ENCODE measurements at places on chromosomes 12 and 14.

- DNase-seq, result no peak
Observed at GRCh38 chr12:92605621-92606170, 97.1 kb upstream of the PLEKHG7 start.

GRCh38 chr14:35879654-35880249, 53.6 kb downstream of the BRMS1L start:
- DNase-seq, result peak; percentile 43

- DNase-seq, result no peak
Observed at GRCh38 chr12:86735851-86736250, 479.7 kb upstream of the MGAT4C start.

DNA sequence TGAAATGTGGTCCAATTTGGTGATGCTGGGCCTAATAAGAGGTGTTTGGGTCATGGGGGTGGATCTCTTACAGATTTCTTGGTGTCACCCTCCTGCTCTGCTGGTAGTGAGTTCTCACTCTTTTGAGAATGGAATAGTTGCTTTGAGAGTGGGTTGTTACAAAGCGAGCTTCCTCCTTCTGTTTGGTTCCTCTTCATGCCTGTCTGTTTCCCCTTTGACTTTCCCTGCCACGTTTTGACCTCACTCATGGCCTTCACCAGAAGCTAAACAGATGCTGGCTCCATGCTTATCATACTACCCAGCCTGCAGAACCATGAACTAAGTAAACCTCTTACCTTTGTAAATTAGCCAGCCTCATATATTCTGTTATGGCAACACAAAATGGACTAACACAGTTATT, 57.7 kb upstream of the LDHB start:
- no peak for DNase-seq

DNA sequence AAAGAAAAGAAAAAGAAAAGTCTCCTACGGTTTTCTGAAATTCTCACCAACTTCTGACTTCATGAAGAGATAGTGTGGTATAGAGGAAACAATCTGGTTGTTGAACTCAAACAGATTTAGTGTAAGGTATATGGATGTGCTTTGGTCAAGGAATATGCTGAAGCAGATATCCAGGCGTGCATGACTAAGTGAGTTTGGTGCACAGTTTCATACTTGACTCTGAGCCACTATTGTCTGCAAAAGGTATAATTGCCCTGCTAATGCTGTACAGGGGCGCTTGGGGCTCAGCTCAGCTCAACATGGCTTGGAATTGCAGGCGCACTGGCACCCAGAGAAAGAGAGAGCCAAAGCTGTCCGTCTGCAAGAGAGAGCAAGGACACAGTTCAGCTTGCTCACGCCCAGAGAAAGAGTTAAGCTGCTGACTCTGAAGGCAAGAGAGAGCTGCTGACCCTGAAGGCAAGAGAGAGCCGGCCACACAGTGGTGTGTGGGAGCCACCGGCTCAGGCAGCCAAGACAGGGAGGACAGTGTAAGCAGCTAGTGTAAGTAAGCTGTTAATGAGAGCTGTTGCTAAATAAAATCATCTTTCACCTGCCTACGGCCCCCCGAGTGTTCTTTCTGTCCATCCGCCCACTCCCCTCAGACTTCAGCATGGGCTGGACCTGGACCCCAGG, 66.4 kb upstream of the SLC38A4 start:
- DNase-seq, result no peak

DNA sequence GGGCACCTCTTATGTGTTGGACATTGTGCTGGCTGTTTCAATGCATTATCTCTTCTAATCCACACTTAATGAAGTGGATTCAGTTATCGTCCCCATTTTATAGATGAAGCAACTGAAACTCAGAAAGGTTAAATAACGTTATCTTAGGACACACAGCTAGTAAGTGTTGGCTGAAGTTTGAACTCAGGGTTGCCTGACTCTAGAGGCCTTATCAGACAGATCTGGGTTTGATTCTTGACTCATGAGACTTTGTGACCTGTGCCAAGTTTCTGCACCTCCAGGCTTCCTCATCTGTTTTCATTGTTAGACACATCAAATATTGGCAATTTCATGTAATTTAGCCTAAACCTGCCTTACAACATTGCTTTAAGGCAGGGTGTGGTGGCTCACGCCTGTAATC, 18.2 kb upstream of the IRF2BPL start:
- no peak for DNase-seq

GRCh38 chr12:119910586-119910985, 33.5 kb upstream of the CIT start:
- no peak for DNase-seq

DNA sequence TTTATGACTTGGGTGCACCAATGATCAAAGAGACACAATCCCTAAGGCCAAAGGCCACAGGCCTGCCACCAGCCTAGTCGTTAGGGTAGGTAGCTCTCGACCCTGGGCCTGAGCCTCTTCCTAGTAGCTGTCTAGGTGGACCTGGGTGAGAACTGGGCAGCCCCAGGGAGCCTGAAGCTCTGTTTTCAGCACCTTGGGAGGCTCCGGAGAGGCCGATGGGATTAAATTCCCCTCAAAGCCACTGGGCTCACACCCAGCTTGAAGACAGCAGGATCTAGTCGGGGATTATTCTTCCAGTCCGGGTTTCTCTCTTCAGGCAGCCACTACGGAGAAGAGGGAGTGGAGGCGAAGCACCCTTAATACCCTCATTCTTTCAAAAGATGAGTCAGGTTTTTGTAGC, 79.8 kb downstream of the TMEM260 start:
- no peak for DNase-seq

DNA sequence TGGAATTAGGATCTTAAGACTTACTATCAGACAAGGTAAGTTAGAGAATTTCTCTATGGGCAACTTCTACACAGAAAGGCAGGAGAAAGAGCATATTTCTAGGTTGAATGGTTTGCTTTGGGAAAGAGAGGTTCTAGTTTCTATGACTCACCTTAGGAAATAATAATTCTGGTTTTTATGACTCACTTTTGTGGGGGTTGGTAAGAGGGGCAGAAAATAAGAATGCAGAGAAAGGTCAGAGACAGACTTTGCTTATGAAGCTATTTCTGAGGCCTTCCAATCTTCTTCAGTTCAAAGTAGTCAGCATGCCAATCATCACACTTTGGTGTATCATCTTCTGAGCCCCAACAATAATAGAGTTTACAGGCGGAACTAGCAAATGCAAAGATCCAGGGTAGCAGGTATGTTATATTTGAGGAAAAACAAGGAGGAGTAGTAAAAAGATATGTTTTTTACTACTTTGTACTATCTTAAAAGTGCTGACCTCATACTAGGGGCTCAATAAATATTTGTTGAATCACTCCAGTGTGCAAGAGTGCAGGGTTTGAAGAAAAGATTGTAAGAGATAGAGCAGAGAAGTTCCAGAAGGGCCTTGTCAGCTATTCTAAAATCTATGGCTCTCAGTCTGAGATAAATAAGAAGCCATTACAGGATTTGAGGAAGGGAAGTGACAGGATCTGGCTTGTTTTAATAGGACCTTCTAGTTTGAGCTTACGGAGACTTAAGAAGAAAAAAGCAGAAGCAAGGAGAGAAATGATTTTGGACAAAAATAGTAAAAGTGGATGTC, 56.7 kb upstream of the LRFN5 start:
- no peak for DNase-seq

- DNase-seq, result no peak
Observed at GRCh38 chr14:95922080-95922479, 45.4 kb downstream of the TUNAR start.

DNA sequence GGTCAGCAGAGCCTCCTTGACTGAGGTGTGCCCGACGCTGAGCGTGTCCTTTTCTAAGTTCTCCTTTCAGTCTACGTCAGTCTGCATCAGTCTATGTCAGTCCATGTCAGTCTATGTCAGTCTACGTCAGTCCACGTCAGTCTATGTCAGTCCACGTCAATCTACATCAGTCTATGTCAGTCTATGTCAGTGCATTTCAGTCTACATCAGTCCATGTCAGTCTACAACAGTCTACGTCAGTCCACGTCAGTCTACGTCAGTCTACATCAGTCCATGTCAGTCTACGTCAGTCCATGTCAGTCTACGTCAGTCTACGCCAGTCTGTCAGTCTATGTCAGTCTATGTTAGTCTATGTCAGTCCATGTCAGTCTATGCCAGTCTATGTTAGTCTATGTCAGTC, 15.9 kb downstream of the EIF5 start:
- DNase-seq, result no peak

GRCh38 chr14:33564774-33565630, 385.9 kb downstream of the EGLN3 start:
- DNase-seq, result no peak

GRCh38 chr14:99649219-99649618, 4.3 kb downstream of the HHIPL1 start:
- no peak for DNase-seq

DNA sequence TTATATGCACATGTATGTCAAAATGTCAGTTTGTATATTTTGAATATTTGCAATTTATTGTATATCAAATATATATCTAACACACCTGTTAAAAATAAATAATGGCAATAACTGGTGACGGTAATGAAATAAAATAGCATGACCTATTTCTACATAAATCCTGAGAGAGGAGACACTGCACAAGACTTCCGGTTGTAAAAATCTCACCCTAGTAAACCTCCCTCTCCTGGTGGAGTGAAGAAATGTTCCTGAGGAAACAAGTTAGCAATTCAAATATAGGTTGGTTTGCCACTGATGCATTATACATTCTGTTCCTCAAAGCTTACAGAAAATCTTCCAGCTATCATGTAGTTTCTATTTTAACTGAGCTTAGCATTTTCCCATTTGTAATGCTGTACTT, 166.1 kb upstream of the SYT10 start:
- DNase-seq, result no peak

DNA sequence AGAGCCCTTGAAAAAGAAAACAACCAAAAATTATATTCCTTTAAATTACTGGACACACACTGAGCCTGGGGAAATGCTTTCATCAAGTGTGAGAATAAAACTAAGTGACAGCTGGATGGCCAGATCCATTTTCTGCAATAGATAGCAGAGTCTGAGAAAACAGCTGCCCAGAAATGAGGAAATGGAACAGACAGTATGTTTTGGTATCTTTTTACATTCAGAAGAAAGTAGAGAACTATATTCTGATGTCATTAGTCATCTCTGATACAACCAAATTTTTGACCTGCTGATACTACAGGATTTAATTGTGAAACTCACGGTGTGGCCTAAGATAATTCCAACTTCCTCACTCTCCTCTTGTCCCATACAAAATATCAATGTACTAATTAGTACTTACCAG, 78.2 kb downstream of the HMGA2 start:
- no peak for DNase-seq

DNA sequence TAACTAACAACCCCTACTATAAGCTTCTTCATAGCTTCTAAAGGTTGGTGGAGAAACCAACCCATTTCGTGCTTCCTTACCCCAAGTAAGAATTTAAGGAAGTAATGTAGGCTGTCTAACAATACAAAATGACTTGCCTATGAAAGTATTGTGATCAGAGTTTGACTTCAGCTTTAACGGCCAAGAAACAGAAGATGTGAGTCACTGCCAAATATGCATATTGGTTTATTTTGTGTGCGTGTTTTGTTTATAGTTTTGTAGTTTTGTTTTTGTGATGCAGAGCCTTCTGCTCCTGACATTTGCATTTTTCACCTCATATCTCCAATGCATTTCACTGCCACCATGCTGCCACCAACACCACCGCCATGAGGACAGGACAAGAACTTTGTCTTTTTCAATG, 146.0 kb downstream of the FBXL14 start:
- DNase-seq, result no peak

DNA sequence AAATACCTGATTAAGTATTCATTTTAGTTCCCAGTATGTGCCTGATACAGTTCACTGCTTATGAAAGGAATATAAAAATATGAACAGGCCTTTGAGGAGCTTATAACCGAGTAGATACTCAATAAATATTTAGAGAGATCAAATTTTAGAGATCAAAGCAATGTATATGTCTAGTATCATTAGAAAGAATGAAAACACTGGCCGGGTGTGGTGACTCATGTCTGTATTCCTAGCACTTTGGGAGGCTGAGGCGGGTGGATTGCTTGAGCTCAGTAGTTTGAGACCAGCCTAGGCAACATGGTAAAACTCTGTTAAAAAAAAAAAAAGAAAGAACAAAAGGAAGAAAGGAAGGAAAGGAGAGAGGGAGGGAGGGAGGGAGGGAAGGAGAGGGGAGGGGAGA, 113.2 kb upstream of the EEA1 start:
- no peak for DNase-seq

- DNase-seq, result no peak
Observed at GRCh38 chr14:77903937-77904617, 104.2 kb downstream of the ADCK1 start.

DNA sequence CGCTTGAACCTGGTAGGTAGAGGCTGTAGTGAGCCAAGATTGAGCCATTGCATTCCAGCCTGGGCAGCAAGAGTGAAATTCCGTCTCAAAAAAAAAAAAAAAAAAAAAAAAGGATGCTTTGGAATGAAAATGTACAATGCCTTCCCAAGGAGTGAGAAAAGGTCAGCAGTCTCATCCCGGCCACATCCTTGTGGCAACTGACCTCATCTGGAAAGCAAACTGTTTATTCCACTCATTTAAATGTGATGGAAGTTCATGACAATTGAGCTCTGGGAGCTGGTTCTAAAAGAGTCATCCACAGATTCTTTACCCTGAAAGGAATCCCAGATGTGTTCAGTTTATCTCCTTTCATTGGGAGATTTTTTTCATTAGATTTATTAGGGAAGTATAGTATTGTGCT, 19.4 kb upstream of the LIMA1 start:
- no peak for DNase-seq

GRCh38 chr14:104115691-104116287, 22.6 kb upstream of the KIF26A start:
- no peak for DNase-seq

DNA sequence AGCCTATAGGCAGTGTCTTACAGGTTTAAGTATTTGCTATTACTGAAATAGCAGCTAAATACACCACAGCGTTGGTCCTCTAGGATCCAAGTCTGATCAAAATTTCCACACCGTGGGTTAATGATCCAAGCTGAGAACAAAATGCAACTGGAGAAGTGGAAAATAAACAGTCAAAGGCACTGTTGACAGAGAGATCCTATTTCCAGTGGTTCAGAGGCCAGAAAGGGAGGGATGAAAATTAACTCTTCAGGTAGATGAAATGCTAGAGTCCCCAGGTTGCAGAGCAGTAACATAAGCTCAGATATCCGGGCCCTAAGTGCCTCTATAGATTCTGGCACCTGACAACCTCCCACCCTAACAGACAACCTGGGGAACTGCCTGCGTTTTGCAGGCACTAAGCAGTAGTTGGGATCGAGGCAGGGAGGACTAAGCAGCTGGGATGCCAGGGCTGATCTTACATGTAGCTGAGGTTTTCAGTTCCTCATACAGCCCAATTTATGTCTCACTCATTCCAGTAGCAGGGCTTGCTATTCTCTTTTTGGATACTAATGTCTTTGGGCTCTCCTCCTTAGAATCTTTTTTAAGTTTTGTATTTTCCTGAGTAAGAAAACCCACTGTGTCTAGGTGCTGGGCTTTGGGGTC, 42.7 kb upstream of the CRACR2A start:
- DNase-seq, result no peak

- no peak for DNase-seq
Observed at GRCh38 chr14:36981832-36982529, 190.4 kb downstream of the SLC25A21 start.

Data from pons (tissue), 1 donor.